Dorsolateral prefrontal cortex (tissue), 122 donors: ENCODE measurements at places on chromosomes 12 and 14.

DNA sequence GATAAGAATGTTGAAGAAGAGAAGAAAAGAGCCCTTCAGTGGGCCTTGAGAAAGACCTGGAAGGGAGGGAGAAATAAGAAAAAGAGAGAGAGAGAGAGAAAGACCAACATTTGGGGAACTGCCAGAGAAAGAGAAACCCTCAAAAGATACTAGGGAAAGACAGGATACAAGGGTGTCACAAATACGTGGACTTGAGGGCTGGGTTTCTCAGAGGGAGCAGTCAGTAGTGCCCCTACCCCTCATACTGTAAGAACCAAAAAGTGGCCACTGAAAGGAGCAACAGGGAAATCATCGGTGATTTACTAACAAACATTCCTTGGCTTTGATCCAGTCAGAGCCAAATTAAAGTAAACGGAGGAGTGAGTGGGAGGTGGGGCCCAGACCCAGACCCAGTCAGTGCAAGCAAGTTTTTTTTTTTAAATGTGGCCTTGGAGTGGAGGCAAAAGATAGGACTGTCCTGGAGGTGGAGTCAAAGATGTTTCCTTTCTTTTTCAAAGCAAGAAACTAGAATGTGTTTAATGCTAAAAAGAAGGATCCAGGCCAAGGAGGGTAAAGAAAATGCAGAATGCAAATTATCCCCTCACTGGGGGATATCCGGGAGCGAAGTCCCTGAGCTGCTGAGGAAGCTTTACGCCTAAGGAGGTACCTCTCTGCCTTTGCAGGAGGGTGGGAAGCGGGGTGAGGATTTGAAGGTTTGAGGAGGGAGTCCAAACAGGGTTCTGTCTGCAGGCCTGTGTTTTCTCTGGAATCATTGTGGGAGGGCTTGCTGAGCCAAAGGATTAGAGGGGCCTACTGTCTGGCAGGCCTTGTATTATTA lies 143.5 kb upstream of the AMIGO2 start:
- no peak for DNase-seq

- no peak for DNase-seq
These were observed 4.3 kb downstream of the MFAP5 start for GRCh38 chr12:8658346-8658745.

GRCh38 chr14:99519931-99520421 lies 38.8 kb downstream of the CCNK start:
- peak; percentile 18 for DNase-seq

GRCh38 chr14:76073717-76074116 lies 78.0 kb upstream of the GPATCH2L start:
- no peak for DNase-seq

DNA sequence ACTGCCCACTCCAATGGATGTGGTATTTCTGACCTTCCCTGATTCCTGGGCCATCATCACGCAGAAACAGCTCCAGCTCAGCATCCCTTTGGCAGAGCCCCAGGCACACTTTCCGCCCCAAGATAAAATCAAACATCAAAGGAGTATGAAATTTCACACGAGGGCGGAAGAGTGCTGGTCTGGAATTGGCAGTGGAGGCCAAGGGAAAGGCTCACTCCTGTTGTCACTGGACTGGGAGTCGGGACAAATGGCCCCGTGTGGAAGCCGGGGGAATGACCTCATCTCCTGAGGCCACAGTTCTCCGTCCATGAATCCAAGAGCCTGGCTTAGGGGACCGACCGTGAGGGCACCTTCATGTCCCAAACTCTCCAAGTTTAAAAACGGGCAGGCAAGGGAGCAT lies 40.9 kb downstream of the FZD10 start:
- DNase-seq: no peak

DNA sequence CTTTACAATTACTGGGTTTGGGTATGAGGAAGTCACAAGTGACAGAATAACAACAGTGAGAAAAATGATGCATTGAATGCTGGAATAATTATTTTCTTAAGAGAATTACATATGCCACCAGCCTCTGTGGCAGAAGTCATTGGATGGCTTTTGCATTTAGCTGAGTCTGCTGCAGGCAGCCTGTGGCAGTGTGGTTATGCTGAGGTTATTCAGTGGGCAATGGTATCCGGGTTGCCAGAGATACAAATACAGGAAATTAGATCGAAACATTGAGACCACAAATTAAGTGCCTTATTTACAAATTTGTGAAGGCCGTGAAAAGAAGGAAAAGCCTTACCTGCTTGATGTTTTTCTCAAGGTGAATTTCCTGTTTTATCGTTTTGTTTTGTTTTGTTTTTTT lies 1050.0 kb downstream of the GALC start:
- DNase-seq: no peak

GRCh38 chr12:51591016-51591901 lies at the start of gene SCN8A:
TSS of gene SCN8A (plus strand) at chr12:51591233. CDS start at chr12:51662818, 71,585 bp downstream.
- DNase-seq: peak; percentile 70

- no peak for DNase-seq
These were observed 84.4 kb upstream of the AMIGO2 start for GRCh38 chr12:47164116-47164515.

DNA sequence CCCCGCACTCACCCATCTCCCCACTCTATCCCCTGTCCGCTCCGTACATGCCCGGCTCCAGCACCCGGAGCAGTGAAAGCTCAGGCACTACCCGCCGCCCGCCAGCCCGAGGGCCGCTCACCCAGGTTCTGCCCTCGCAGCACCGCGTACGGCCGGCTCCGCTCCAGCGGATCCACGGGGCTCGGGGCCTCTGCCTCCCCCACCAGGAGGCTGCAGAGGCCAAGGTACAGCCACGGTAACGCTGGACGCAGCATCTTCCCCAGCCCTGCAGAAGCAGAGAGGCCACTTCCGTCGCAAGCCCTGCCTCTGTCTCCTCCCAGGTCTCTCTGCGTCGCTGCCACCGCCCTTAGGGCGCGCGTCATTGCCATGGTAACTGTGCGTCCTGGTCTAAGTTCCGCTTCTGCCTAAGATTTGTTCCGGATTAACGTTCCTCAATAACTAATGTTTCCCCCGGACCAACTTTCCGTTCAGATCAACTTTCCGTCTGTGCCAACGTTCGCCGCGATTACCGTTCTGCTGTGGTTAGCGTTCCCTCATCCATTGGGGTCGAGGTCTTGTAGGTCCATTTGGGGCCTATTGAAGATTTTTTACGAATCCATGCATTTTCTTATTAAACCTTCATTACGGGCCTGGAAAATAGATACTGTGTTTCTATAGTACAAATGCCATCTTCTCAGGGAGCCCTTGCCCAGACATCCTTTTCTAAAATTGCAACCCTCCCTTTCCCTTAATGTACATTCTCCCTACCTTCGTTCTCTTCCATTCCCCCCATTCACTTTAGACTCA lies at the start of gene C12orf76:
C12orf76 (minus strand) TSS at position 281 of the 786 bp plus-strand sequence; CDS start at position 254, 27 bp downstream.
- DNase-seq: peak; percentile 95

- no peak for DNase-seq
These were observed 37.6 kb upstream of the LTBP2 start for GRCh38 chr14:74649673-74650072.

DNA sequence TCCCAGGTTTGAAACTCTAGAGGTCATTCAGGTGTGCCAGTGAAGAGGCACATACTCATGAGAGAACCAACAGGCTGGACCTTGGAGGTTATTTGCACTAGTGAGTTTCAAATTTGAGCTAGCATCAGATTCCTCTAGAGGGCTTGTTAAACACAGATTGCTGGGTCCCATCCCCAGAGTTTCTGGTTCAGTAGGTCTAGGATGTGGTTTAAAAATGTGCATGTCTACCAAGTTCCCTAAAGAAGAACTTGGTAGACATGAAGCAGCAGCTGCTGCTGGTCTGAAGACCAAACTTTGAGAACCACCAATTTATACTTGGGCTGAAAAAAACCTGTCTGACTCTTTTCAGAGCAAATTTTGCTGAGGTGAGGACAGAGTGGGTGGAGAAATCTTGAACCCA lies 61.7 kb downstream of the SUSD6 start:
- no peak for DNase-seq

- DNase-seq: no peak
These were observed 216.5 kb upstream of the RTL1 start for GRCh38 chr14:101119830-101120571.

- DNase-seq: no peak
These were observed 5.8 kb upstream of the C12orf75 start for GRCh38 chr12:105324704-105325103.

DNA sequence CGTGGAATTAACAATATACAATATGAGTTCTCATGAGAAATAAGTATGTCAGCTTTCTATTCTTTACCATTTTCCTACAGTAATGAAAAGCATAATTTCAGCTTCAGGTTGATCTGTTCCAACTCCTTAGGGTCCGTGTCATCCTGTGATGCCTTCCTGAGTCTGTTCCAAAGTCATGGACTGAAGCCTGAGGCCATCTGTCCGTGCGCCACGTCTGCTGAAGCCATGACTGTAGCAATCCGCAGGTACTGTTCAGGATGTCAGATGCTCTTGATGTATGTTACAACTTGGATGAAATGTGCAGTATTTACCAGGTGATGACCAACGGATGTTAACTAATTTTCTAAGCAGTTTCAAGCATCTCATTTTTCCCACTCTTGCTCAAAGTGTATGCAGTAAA lies 67.0 kb upstream of the ATF1 start:
- no peak for DNase-seq

DNA sequence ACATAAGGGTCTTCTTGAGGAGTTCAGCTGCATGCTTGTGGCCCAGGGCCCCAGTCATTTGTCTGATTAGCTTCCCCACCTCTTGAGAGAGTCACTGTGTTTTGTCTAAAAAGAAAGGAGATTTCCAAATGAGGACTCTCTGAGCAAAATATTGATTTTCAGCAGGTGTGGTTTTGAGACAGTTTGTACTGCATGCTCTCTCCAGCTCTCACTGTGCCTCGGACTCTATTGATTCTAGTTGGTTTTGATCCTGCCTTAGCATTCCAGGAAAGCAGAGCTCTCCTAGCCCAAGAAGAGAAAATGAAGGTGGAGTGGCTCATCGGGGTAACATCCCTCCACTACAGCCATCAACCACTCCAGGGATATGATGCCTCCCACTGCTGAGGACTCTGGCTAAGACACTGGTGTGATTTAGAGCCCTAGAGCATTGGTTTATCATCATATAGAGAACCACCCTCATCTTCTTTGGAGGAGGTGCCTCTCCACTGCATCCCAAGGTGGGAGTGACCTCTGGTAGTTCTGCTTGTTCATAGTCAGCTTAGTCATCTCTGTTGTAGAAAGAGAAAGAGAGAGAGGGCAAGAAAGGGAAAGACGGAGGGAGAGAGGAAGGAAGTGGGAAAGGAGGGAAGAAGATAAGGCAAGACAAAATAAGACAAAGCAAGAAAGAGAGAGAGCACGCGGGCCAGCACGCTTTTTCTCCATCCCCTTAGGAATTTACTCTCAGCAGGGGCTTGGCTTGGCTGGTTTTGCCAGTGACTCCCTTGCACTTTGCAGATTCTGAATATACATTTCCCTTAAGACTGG lies 365.6 kb downstream of the DPF3 start:
- no peak for DNase-seq
